ENCODE measurements at places on chromosomes 5 and 9.

DNA sequence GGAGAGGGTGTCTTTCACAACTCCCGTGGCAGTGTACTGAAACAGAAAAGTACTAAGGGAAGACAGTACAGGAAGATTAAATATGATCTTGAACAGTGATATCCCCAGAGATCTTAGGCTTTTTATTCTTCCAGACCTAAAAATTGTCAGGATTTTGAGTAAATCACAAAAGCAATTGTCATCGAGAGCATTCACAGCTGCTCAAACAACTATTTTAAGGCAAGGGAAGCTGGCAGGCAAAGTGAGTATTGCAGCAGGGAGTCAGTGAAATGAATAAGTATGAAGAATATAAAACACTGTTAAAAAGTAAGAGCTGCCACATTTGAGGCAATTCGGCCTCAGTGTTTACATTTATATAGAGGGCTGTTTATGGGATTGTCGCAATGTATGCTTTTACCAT is 479.0 kb downstream of the CAAP1 start:
- DNase-seq, result no peak

GRCh38 chr5:135834639-135835529 is at the start of gene SLC25A48:
SLC25A48 (plus strand) TSS chr5:135834663; CDS start chr5:135834848, 185 bp downstream.
- DNase-seq, result peak; percentile 83

DNA sequence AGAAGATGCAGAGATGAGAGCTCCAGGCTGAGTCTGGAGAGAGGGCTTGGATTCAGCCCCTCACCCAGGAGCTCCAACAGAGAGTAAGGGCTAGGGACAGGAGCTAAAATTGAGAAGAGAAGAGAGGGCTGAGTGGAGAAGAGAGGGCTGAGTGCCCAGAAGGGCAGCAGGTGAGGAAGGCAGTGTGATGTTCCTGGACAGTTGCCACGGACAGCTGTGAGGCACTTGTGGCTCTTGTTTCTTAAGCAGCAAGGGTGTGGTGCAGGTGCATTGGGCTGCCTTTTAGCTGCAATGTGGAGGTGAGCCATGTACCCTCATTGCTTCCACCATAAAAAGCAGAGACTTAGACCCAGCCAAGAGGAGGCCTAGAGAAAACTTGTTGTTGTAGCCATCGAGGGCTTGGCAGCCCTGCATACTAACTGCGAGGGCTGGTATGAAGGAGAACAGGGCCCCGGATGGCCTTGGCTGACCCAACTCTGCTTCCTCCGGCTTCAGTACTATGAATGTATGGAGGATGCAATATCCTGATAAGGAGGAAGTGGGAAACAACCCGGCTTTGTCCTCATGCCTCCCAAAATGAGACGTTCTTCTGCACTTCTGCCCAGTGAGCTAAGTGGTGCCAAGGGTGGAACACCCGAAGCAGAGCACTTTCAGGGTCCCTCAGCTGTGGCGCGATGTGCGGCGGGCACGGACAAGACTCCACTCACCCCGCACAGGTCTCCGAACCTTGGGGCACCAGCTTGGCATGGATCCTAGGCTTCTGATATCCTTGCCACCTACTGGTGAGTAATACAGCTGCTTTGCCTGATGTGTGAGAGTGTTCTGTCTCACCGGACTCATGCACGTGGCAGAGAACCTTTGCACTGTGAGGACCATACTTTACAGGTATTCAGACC is 65.2 kb downstream of the LRRC70 start:
- DNase-seq, result no peak

DNA sequence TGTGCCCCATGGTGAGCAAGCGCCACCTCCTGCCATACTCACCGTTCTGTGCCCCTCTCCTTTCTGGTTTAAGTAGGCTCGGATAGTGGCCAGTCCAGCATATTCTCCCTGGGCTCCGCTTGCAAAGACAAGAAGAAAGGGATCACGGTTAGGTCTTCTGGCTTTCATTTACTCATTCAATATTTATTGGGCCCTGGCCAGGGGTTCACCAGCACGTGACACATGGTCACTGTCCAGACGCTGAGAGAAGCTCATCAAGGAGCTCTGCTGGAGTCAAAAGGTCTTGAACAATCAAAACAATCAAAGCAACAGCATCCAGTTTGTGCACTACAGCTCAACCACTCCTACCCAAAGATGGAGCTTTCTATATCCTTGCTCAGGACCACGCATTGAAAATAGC is 80.2 kb downstream of the GLDC start:
- no peak for DNase-seq

GRCh38 chr9:96522366-96522765 is 72.4 kb downstream of the HABP4 start:
- peak; percentile 64 for DNase-seq

- DNase-seq, result no peak
Measured at GRCh38 chr5:150512368-150512747, 4.4 kb downstream of the NDST1 start.

DNA sequence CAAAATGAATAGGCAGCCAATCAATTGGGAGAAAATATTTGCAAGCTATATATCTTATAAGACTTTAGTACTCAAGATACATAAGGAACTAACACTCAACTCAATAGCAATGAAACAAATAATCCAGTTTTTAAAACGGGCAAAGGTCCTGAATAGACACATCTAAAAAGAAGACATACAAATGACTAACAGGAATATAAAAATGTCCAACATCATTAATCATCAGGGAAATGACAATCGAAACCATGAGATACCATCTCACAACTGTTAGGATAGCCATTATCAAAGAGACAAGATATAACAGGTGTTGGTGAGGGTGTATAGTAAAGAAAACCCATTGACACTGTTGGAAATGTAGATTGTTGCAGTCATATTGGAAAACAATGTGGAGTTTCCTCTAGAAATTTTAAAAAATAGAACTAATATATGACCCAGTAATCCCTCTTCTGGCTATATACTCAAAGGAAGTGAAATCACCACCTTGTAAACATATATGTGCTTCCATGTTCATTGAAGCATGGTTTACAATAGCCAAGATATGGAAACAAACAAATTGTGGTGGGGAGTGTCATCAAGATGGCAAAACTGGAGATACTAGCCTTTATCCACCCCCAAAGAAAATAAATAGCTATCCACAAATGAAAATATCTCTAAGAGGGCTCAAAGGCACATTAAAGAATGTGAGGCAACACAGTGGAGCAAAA is 13.9 kb upstream of the BTNL3 start:
- no peak for DNase-seq

DNA sequence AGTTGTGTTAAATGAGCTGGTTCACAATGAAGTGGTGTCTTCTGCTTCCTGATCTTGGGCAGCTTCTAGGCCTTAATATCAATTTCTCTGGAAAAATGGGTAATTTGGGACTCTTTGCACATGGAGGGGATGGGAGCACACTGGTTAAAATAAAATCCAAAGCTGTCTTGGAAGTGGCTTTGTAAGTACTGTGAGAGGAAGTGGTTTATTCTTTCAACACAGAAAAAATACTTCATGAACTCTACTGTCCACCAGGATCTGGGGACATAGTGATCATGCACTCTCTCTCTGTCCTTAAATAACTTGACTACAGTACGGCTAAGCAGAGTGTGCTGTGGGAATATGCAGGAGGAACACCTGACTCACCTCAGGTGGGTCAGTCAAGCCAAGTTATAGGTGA is 2.4 kb downstream of the PCYOX1L start:
- DNase-seq, result no peak

DNA sequence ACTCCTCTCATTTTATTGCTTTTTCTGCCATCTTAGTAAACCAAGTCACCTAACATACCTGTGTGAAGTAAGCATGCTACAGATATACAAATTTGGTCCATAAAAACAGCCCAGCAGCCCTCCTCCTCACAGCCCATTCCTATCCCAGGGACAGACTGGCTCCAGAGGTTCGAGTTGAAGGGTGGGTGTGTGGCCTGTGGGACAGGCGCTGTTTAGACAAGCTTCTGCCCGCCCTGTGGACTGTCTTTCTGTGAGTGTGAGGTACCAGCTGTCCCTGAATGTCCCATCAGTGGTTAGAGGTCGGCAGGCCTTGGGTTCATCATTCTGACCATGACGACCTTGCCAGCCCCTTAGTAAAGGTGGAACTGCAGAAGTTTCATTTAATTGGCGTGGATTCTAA is 82.0 kb downstream of the WNK2 start:
- DNase-seq, result no peak

DNA sequence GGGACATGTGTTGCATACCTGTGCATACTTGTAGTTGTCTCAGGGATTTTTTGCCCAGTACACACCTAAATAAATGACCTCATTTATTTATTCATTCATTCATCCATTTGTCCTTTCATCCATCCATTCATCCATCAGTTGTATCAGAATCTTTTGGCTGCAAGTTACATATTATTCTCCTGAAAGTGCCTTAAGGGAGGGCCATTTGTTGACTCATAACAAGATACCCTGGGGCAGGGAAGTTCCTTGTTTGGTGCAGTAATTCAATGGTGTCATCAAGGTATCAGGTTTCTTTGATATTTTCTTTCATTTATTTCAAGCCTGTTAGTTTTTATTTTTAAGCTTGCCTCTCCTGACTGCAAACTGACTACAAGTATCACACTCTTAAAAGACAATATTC is 597.9 kb upstream of the TLE4 start:
- no peak for DNase-seq

GRCh38 chr9:77588271-77588937 is 59.7 kb downstream of the GNA14 start:
- peak; percentile 52 for DNase-seq

GRCh38 chr5:120394259-120394658 is 69.8 kb upstream of the PRR16 start:
- DNase-seq, result no peak

GRCh38 chr9:9004810-9005209 is 1205.2 kb upstream of the DMAC1 start:
- DNase-seq, result no peak

- no peak for DNase-seq
Measured at GRCh38 chr9:19201899-19202891, 28.3 kb upstream of the DENND4C start.

- no peak for DNase-seq
Measured at GRCh38 chr9:109168170-109168569, 1.1 kb upstream of the FRRS1L start.

DNA sequence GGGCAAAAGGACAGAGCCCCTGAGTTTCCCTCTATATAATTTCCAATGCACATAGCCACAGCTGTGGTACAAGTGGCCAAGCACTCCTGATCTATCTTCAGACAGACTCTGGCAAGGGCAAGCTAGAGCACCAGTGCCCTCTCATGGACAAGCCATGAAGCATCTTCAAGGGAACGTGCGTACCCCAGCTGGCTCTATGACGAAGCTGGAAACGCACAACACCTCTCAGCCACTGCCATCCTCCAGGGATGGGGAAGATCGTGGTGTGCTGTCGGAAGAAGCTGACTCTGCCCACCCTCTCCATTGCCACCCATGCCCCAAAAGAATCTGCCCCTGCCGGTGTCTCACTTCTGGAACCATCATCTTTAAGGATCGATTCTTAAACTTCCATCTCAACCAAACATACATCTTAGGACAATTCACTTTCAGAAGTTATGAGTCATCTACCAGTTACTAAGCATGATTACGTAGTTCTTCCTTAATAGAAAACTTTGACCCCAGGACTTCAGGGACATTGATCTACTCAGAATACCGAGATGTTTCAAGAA is 482.9 kb downstream of the AGTPBP1 start:
- peak; percentile 62 for DNase-seq

- no peak for DNase-seq
Measured at GRCh38 chr9:116275418-116276195, 122.0 kb downstream of the PAPPA start.

GRCh38 chr5:75281716-75282465 is 45.2 kb upstream of the ANKRD31 start:
- DNase-seq, result peak; percentile 12

DNA sequence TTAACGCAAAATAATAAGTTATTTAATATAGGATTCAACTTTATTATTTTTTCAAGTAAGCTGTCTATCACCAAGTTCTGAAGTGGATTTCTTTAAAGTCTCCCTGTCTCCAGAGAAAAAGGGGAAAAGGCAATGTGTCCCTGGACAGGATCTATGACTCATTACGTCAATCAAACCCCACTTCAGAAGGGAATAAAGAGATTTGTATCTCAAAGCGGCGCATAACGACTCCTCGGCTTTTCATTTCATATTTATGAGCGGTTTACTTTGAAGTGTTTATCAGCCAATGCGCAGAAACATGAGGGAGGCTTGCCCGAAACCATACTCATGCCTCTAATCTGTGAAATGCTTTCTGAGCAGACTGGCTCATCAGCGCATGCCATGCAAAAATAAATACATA is 938.6 kb upstream of the WWC1 start:
- DNase-seq, result no peak

- no peak for DNase-seq
Measured at GRCh38 chr9:11946531-11946930, 746.7 kb upstream of the TYRP1 start.

GRCh38 chr9:76887003-76887821 is 18.7 kb downstream of the PRUNE2 start:
- DNase-seq, result no peak

DNA sequence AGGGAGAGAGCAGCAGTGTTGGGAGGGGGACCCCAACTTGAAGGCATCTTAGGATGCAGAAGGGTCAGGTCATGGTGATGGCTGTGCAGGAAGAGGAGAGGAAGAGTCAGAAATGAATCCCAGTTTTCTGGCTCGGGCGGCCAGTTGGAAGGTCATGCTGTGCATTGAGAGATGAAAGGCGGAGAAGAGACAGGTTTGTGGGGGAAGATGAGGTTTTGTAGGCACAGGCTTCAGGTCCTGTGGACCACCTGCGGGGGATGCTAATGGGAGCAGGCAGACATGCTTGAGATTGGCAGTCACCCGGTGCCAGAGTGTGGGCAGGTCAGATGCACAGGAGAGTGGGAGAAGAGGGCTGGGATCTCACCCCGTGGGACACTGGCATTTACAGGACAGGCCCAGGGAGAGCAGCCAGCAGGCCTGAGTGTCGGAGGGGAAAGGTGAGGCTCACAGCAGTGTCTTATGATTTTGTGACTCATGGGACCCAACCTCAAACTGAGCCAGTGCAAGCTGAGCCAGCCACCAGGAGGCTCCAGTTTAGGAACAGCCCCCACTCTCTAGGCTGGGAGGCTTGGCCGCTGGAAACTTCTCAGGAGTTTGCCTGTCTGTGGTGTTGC is 17.5 kb downstream of the STXBP1 start:
- peak; percentile 30 for DNase-seq

GRCh38 chr5:107359033-107359915 is 311.5 kb downstream of the EFNA5 start:
- peak; percentile 18 for DNase-seq

GRCh38 chr5:6753851-6754250 is 40.6 kb downstream of the TENT4A start:
- no peak for DNase-seq

DNA sequence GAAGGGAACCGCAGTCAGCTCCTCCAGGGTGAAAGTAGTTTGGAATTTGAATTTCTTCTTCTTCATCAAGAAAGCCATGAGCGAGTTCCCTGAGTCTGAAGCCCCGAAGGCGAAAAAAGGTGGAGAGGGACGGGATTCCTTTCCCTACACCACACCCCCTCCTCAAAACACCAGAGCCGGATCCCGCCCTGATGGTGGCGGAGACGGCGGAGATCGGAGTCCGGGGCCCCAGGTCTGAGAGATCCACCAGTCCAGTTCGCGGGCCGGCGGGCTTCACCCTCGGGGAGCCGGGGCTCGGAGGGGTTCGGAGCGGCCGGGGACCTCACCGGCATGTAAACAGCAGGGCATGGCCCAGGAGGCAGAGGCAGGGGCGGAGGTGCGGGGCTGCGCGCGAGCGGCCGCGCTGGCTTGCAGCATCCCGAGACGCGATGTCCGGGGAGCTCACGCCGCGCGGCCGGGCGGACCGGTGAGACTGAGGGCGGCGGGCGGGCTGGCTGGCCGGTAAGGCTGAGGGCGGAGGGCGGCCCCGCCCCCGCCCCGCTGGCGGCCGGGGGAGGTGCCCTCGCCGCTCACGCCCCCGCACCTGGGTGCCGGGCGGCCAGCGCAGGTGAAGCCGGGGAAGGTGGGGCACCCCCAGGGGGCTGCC is 606 bp downstream of the EEIG1 start:
- DNase-seq, result peak; percentile 25

All from hematopoietic multipotent progenitor cell treated with erythropoietin and hydrocortisone succinate and interleukin-3 and kit ligand, for 6 days (in vitro differentiated cells).